ENCODE measurements at places on chromosomes 12 and 14. TPM values are rescaled to one million over a fixed set of nuclear protein-coding genes. Genes with fewer than 3 reads are reported as not detected.
A peak's percentile ranks its signal among the peaks of the same experiment; 100 is the strongest.

DNA sequence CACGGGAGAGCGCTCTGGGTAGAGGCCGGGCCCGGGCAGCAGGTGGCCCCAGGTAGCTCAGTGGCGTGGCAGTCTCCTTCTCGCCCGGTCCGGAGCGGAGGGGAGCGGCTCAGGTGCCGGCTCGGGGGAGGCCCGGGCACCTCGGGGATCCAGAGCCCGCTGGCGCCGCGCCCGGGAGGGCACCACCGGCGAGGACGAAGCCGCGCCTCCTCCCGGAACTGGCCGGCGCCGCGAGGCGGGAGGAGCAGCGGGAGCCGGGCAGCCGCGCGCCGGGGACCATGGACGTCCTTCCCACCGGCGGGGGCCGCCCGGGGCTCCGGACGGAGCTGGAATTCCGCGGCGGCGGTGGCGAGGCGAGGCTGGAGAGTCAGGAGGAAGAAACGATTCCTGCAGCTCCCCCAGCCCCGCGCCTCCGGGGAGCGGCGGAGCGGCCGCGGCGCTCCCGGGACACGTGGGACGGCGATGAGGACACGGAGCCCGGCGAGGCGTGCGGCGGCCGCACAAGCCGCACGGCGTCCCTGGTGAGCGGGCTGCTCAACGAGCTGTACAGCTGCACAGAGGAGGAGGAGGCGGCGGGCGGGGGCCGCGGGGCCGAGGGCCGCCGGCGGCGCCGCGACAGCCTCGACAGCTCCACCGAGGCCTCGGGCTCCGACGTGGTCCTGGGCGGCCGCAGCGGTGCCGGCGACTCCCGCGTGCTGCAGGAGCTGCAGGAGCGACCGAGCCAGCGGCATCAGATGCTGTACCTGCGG, 21.5 kb upstream of the GNS start:
- DNase-seq = no peak

GRCh38 chr14:79573486-79573885, 637.8 kb downstream of the DIO2 start:
- DNase-seq = no peak

DNA sequence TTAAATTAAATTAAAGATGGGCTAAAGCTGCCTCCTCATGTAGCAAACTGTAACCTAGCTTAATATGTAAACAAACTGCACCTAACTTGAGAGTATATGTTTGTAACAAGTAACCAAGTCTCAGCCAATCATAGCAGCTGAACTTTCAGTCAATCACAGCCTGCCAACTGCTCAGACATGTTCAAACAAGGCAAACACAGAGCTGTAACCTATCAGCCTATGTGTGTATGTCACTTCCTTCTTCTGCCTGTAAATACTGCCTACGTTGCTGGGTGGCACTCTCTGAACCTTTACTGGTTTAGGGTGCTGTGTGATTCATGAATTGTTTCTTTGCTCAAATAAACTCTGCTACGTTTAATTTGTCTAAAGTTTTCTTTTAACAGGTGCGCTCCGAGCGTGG, 2.9 kb downstream of the SERPINA6 start:
- DNase-seq = no peak

DNA sequence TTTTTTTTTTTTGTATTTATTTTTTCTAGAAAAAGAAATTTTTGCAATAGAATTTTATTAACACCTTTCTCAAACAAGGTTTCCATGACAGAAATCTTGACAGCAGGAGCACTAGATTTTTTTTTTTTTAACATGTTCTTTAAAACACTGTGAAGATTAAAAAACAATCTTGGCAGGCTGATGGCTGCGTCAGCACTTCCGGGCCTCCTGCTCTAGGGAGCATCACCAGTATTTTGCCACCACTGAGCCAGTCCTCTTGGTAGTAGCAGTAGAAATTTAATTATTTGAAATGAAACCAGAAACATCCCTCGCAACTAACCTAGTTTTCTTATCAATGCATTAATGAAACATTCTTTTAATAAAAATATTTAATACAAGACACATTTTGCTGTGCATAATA, 99.6 kb downstream of the APAF1 start:
- no peak for DNase-seq

- no peak for DNase-seq
Measured at GRCh38 chr12:23949348-23950209, at the start of gene SOX5. SOX5 (minus strand) TSS chr12:23949670; CDS start chr12:23949601, 69 bp downstream.

GRCh38 chr12:15823360-15824128, 34.4 kb upstream of the EPS8 start:
- no peak for DNase-seq

- no peak for DNase-seq
Measured at GRCh38 chr14:102949801-102950451, 27.5 kb downstream of the AMN start.

DNA sequence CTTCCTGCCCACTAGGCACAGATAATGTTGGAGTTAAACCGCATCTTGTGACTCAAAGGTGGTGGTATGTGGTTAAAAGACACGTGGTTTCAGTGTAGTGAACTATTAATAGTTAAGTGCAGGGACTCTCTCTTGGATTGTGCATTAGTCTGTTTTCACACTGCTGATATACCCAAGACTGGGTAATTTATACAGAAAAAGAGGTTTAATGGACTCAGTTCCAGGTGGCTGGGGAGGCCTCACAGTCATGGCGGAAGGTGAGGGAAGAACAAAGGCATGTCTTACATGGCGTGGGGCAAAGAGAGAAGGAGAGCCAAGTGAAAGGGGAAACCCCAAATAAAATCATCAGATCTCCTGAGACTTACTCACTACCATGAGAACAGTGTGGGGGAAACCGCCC, 362.3 kb downstream of the GLT1D1 start:
- DNase-seq = no peak

GRCh38 chr12:106288494-106289195, 13.9 kb upstream of the TCP11L2 start:
- no peak for DNase-seq

DNA sequence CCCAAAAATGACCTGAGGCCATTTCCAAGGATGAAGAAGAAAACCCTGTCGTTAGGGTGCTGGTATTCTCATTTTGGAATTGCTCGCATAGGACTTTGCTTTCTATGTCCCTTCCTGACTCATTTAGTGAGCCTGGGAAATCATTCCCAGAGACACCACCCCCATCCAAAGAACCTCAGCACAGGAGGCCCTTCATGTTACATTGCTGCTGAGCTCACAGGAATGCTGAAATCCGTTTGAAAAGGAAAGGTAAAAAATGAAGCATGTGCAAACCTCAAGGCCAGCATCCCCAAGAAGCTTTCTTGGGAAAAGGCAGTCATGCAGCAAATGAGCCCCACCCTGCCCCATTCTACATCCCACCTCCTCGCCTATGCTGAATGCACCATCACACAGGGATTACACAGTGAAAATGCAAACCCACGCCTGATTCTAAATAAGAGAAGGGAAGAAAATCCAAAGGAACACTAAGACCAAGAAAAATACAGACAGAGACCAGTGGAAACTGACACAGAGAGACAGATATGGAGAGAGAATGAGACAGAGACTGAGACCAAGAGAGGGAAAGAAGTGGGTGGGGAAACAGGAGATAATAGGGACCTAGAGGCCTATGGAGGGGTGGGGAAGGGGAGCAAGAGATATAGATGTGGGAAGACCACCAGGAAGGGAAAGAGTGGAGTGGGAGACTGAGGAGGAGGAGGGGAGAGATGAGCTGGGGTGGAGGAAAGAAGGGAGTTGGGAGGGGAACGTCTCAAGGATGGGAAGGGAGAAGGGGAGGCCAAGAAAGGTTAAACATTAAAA, 33.5 kb downstream of the NIN start:
- no peak for DNase-seq

GRCh38 chr12:124713436-124714082, 146.1 kb upstream of the NCOR2 start:
- DNase-seq = peak; percentile 94

DNA sequence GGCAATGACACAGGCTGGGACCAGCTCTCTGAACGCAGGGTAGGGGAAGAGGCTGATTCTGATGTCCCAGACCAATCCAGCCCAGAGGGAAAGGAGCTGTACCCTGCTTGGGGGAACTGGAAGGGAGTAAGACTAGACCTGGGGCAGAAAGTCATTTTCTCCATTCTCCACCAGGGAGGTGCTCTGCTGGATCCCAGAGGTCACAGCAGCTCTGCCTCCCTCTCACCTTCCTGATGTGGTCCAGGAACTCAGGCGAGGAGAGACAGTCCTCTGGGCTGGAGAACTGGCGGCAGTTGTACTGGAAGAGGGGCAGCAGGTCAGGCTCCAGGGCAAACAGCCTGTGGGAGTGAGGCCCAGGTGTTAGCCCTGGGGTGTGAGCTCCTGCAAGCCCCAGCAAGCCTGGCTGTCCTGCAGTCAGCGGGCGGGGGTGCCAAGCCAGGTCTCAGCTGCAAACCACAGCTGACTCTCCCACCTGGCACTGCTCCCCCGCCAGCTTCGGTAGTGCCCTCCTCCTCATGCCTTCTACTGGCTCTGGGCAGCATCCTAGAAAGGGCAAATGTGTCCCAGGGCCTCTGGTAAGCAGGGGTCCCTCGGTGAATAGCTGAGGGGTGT, 1.9 kb downstream of the NGB start:
- no peak for DNase-seq

DNA sequence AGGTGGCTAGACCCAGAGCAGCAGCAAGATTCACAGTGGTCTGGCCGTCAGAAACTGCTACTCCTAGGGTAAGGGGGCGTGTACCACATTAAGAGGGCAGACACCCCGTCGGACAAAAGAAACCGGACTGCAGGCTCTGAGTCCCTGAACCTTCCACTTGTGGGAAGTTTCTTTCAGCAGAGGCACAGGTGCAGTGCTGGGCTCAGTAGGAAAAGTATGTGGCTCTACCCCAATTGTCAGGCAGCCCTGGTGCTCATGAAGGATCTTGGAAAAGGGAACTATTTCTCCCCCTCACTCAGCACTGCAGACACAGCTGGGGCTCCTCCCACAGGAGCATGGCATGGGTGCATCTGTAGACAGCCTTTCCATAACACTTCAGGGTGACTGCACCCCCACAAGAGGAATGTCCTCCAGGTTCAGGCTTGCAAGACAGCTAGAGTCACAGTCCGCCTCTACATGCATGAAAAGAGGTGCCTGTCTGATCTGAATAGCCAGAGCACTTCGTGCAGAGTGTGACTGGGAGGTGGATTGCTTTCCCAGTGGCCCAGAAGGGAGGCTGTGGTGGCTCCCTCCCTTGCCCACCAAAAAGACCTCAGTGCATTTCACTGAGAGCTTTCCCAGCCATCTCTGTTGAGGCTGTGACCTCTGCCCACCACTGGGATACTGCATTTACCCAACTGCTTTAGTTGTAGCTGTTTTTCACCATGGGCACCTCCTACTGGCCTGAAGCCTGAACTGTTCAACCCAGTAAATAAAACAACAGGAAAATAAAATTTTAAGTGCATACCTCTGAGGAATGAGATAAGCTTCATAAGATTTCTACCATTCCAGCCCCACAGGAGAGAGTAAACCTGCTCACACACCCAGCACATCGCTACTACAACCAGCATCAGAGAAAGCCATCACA, 14.2 kb downstream of the CEP128 start:
- no peak for DNase-seq

DNA sequence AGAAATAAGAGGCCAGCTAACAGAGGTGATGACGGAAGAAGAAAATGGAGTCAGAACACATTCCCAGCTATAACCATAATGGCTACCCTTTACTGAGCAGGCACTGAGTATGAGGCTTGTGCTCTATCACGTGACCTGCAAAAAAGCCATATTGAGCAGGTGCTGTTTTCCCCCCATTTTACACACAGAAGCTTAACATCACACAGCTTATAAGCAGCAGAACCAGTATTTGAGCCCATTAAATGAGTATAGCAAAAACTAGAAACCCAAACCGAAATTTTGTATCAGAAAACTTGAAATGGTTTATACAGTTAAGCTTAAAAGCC, 28.4 kb downstream of the PAPLN start:
- no peak for DNase-seq

- DNase-seq = no peak
Measured at GRCh38 chr14:88551094-88551870, 3.5 kb downstream of the PTPN21 start.

DNA sequence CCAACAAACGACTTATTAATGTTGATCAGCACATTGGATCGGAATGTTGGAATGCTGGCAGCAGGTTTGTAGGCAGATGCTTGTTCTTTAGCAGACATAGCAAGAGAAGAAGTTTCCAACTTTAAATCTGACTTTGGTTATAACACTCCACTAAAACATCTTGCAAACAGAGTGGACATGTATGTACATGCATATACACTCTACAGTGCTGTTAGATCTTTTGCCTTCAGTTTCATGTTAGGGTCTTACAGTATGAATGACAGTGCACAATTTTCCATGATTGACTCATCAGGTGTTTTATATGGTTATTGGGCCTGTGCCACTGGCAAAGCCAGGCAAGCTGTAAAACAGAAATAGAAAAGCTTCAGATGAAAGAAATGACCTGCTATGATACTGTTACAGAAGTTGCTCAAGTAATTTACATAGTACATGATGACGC, 14.3 kb upstream of the DHRS7 start:
- DNase-seq = no peak

DNA sequence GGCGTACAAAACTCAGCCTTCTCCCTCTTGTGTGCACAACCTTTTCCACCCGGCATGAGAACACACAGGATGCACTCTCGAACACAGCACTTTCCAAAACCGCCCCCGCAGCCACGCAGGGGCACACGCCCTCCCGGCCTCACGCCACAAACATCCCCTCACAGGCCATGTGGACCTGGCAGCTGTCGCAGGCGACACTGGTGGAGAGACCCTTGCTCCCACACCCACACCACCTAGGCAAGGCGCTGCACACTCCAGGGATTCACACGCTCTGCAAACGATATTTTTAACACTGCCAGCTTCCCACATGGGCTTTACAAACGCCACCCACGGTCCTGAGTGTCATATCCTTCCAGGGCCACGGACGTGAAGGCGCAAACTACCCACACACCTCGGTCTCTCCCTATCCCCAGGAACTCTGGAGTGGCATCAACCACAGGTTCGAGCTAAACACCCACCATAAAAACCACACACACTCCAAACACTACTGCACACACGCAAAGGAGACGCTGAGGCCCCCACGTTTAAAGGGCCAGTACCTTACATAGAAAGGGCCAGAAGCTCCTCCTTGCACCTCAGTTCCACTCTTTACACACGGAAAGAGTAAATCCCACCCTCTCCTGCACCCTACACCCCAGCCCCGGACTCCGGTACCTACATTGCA, 12.4 kb upstream of the ITGB7 start:
- DNase-seq = no peak

DNA sequence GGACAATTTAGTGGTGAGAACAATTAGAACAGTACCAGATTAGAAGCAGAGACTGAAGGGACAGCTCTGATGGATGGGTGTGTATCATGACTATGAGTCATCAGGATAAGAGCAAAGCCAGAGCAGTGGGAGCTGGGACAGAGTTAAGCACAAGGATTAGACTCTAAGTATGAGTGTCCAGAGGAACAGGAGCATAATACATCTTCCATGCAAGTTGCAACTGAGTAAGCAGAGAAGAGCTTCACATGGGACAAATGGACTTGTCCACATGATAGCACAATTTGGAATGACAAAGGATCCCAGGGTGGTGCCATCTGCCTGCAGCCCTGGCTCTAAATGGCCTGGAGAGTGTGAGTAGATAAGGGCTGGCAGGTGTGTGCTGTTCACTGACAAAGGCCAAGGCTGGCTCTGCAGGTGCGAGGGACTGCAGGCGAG, 226.4 kb upstream of the CAND1 start:
- no peak for DNase-seq

The CMA1 gene
- not detected for total RNA-seq

The PRKD1 gene
- 7.2 TPM for total RNA-seq

The CEBPE gene
- total RNA-seq = not detected

The PPP1R1A gene
- total RNA-seq = 0.15 TPM

The SLC39A5 gene
- total RNA-seq = not detected

The SRGAP1 gene
- total RNA-seq = 16.4 TPM

The PLEK2 gene
- 13.8 TPM for total RNA-seq
